Germinal center (tissue), 1 donor: ENCODE measurements at places on chromosomes 5 and 9.

- DNase-seq, result no peak
Observed at GRCh38 chr5:136963504-136963903, 535.6 kb downstream of the SPOCK1 start.

- DNase-seq, result no peak
Observed at GRCh38 chr5:54689411-54690251, 172.1 kb downstream of the SNX18 start.

- no peak for DNase-seq
Observed at GRCh38 chr5:174317256-174317894, 271.9 kb downstream of the NSG2 start.

- no peak for DNase-seq
Observed at GRCh38 chr5:61082516-61083280, 79.6 kb downstream of the SMIM15 start.

- DNase-seq, result no peak
Observed at GRCh38 chr9:83656032-83656680, 33.2 kb downstream of the IDNK start.

DNA sequence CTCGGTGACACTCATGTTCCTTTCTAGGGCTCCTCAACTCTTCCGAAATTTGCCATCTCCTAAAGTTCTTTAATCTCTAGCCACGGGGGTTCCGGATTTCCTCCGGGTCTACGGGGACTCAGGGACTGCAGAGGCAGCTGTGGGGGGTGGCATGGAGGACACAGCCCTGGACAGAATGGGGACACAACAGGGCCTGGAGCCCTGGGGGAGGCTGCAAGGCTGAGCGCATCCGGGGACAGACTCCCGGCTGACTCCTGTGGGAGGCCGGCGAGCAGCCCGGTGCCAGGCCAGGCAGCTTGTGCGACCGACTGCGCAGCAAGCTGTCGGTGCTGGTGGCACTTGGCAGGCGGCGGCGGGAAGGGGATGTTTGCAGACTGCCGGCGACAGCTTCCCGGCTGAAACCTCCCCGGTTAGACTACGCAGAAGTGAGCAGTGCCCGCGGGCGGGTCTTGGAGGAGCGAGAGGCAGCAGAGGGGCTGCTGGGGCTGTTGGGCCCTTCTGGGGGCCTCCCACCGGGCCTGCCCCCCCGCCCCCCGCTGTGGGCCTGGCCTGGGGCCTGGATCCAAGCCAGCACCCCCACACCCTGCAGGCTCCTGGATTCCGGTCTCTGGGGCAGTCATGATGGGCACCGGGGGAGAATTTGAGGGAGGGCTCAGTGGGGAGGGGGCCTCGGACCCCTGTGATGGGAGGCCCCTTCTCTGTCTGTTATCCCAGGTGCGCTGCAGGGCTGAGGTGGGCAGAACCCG lies 28.7 kb upstream of the UBAC1 start:
- DNase-seq, result no peak

GRCh38 chr9:22107202-22108045 lies 98.3 kb upstream of the CDKN2B start:
- no peak for DNase-seq

GRCh38 chr5:14439087-14439871 lies 142.3 kb upstream of the OTULINL start:
- DNase-seq, result no peak

DNA sequence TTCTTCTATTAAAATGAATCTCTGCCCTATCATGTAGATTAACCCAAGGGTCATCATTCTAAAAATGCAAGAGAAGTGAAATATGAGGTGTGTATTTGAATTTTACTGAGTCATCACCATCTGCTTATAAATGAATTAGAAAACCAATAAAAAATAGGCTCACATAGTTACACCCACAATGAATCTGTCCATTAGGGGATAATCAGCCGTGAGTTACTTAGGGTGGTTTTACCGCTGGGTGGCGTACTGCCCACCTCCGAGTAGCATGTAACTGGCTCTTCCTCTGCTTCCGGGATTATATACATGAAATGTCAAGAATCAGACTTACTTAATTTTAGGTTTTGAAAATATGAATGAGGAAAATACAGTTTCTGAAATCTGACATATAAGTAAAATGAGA lies 332.9 kb upstream of the CCNG1 start:
- DNase-seq, result no peak

GRCh38 chr5:178504340-178504960 lies 85.7 kb downstream of the COL23A1 start:
- no peak for DNase-seq

DNA sequence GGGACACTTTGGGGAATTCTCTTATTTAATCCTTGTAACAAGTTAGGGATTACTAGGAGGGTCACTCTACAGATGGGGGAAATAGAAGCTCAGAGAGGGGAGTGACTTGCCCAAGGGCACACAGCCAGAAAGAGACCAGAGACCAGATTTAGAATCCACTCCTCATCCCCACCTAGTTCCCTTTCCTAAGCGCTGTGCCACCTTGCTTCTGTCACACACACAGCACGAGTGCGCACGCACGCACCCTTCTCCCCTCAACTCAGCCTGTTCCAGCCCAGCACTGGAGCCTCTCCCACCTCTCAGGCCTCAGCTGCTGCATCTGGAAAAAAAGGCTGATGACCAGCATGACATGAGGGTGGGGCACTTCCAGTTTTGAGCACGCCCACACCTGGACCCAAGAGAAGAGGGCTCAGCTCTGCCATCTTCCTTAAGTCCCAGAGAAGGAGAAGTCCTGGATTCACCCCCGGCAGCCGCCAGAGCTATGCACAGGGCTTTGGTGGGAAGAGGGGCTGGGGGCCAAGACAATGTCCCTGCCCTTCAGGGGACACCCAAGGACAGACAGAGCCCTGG lies 18.5 kb downstream of the NR5A1 start:
- no peak for DNase-seq

- no peak for DNase-seq
Observed at GRCh38 chr9:117458066-117458465, 43.2 kb upstream of the ASTN2 start.

GRCh38 chr5:96861076-96861475 lies 15.2 kb upstream of the ERAP2 start:
- DNase-seq, result peak; percentile 49

DNA sequence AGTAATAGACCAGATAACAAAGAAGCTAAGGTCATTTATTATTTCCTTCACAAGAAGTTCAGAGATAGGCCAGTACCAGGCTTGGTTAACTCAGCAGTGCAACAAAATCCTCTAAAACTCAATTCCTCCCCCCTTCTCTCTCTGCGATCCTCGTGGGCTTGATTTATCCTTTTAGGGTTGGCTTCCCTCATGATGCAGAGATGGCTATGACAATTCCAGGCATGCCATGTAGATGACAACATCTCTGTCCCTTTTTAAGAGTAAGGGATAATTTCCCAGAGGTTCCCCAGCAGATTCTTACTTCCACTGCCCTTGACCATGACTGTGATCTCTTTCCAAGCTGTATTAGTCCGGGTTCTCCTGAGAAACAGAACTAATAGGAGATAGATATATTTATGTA lies 28.7 kb upstream of the DAP start:
- no peak for DNase-seq

DNA sequence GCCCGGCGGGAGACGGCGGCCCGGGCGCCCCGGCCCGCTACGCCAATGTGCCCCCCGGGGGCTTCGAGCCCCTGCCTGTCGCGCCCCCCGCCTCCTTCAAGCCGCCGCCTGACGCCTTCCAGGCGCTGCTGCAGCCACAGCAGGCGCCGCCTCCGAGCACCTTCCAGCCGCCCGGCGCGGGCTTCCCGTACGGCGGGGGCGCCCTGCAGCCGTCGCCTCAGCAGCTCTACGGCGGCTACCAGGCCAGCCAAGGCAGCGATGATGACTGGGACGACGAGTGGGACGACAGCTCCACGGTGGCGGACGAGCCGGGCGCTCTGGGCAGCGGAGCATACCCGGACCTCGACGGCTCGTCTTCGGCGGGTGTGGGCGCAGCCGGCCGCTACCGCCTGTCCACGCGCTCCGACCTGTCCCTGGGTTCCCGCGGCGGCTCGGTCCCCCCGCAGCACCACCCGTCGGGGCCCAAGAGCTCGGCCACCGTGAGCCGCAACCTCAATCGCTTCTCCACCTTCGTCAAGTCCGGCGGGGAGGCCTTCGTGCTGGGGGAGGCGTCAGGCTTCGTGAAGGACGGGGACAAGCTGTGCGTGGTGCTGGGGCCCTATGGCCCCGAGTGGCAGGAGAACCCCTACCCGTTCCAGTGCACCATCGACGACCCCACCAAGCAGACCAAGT lies 723 bp downstream of the SNX18 start:
- DNase-seq, result peak; percentile 61

- no peak for DNase-seq
Observed at GRCh38 chr9:28050046-28050445, 476.8 kb upstream of the C9orf72 start.

GRCh38 chr5:80255431-80255810 lies 427 bp downstream of the SERINC5 start:
- no peak for DNase-seq

DNA sequence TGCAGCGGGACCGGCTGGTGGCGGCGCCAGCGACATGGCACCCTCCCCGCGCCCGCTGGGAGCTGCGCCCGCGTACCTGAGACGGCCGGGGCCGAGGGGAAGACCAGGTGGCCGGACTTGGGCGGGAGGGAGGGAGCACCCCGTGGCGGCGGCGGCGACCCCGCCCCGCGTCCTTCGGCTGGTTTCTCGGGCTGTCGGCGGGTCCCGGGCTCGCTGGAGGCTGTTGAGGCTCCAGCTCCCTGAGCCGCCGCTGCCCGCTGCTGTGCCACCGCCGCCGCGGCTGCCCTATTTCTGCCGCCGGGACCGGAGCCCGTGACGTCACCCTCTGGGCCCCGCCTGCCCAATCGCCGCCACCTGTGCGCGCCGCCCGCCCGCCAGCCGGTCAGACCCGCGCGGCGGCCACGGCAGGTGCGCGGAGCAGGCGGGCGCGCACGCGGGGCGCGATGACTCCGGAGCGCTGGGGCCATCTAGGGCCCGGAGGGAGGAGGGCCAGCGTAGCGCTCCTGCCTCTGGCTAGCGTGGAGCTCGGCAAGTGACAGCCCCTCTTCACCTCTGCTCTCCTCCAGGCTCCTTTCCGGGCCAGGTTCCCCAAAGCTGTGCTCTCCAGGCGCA lies at the start of gene FSTL4:
Gene FSTL4, minus strand, starts transcription at position 293 of the 612 bp plus-strand sequence.
- peak; percentile 75 for DNase-seq

- no peak for DNase-seq
Observed at GRCh38 chr5:105782501-105782900, 1888.2 kb downstream of the EFNA5 start.

- no peak for DNase-seq
Observed at GRCh38 chr9:83477120-83477519, 61.1 kb downstream of the FRMD3 start.

GRCh38 chr5:13524936-13525335 lies 419.6 kb downstream of the DNAH5 start:
- DNase-seq, result no peak

DNA sequence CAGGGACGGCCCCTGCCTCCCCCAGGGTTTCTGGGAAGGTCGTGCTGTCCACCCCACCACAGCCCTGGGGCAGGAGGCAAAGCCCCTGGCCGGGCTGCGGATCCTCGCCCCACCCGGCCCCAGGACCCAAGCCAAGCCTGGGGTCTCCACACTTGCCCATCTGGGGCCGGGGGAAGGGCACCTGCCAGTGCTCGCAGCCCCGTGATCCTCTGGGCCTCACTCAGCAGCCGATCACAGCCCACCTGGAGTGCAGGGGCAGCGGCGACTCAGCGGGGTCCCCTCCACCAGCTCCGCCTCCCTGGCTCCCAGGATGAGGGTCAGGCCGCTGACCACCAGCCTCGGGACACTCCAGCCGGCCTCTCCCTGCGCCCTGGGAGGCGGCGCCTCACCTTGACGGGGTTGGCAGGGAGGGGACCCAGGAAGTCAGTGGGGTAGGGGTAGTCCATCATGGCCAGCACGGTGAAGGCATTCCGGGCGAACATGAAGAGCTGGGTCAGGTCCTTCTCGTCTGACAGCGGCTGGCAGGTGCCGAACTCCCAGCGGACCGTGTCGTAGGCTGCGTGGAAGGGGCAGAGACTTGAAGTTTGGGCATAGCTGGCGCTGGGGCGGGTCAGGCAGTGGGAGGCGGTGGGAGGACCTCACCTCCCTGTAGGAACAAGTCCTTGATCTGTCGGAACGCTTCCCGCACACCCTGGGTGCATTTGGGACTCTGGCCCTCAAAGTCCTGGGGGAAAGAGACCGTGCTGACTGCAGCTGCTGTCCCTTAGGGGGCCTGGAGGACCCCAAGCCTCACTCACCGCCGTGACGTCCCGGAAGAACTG lies 1.8 kb downstream of the DPP7 start:
- DNase-seq, result no peak

DNA sequence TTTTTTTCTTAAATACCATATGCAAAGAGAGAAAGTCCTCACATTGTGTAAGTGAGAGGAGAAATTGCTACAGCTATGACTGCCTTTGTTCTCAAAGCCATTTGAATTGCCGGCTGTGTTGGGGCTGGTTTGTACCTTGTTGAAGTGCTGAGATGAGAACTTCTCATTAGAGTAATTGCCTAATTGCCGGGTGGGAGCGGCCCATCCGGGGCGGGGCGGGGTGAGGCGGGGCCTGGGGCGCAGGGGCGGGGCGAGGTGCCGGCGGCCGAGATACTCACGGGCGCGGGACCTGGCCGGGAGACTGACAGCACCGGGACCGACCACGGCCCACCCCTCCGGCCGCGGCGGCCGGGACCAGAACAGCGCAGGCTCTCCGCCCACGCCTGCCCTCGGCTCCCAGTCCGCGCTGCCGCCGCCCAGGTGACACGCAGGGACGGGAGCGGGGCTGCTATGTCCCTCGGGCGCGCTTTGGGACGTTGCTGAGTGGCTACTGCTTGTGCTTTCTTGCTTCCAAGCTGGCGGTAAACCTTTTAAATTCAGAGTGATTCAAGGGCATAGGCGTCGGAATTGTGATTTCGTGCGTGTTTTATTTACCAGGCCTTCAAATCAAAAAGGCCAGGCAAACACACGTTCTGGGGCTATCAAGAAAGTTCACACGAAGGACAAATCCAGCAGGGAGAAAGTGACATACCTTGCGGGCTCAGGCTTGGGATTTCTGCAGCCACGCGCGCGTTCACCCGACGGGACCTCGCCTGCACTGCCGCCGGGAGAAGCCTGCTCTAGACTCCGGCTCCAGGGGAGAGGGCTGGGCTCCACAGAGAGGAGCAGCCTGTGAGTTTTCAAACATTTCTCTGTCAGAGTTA lies 269.1 kb downstream of the FANCC start:
- peak; percentile 85 for DNase-seq

DNA sequence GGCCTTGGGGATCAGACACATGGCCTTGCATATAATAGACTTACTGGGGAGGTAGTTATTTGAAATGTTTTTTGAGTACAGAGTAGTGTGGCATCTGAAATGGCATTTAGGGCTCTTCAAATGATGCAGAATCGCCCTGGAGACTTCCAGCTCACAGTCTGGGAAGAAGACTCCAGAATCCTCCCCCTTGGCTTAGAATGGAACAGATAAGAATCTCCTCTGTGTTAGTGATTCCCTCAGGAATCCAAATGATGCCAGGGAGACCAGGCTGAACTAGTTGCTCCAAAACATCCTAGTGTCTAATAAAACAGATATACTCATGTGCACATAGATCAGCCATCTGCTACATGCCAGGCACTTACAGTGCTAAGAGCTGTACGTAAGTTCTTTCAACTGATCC lies 38.6 kb upstream of the SMC5 start:
- DNase-seq, result no peak

GRCh38 chr5:132327252-132327955 lies 33.2 kb downstream of the SLC22A4 start:
- DNase-seq, result no peak
